ENCODE measurements at places on chromosomes 3 and 15.

DNA sequence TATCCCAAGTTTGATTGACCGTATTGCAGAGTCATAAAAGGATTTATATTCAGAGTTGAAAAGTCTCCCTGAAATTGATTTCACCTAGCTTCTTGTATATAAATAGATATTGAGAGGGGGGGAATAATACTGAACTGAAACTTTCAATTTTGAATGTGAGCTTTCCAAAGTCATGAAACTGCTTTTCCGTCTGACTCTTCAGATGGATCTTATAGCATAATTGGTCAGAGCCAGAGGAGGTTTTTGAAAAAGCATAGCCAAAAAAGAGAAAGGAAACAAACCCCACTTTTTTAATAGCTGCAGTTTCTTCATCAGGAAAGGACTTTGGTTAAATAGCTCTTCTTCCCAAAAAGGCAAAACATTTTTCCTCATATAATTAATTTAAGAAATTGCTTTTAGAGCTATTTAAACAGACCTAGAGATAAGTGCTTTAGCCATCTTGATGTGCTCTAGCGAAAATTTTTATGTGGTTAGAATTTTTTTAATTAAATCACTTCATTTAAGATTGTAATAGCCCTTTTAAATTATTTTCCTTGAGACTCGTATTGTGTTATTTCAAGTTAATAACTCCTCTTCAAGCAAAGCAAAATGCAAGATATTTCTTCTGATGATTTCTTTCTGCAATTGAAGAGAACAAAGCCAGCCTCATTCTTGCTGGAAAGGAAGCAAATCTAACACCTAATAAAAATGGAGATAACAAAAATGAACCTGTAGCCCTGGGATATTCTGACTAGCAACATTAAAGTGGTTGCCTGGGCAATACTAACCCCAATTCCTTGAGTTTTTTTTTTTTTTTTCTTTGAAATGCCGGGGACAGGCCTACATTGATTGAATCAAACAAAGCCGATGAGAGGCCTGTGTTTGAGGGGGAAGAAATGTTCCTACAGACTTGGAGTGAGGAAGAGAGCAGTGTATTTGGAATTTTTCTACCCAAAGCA lies 173.6 kb downstream of the PTPRG start:
- DNase-seq, result no peak

GRCh38 chr3:59772416-59773408 lies 722.9 kb upstream of the CFAP20DC start:
- no peak for DNase-seq

DNA sequence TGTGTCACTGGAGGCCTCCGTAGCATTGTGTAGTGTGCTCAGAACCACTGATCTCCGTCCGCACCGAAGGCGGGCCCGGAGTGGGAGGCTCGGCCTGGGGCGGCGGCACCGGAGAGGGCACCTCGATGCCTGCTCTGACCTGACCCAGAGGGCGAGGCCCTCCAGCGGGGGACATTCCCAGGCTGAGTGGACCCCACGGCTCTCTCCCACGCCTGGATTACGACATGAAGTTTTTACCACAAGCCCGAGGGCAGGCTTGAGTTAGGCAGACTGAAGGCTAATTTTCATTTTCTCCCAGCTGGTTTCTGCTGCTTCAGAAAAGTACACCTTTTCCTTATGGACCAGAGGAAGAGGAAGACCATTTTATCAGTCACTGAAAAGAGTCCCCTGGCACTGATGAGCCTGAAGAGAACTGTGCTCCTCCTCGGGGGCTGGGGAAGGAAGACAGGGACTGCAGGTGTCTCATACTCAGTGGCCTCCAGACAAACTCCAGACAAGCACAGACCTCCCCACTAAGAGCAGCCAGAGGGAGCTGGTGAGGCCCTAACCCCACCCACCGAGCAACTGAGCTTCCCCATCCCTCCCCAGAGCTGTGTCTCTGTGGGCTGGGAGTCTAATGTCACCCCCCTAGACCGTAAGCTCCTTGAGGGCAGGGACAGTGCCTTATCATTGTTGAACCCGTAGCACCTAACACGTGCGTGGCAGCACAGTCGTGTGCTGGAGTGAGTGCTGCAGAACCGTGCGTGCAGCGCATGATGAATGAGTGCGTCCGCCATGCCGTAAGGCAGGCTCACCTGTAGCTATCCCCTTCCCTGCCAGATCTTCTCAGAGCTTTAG lies 74.5 kb upstream of the BLM start:
- DNase-seq, result no peak

DNA sequence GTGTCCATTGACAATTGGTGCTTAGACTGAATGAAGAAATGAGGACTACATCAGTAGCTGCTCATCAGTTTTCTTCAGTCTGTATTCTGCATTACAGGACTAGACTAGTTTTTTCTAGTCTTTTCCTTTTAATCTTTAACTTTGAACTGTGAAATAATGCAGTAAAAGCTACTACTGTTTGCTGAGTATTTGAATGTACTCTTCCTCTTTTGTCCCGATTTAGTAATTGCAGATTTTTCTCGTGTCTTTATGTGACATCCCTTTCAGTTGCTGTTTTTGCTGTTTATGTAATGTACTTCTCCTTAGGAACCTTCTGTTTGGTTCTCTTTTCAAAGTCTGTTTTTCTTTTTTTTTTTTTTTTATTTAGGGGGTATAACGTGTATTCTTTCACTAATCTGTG lies 17.4 kb downstream of the MFSD1 start:
- no peak for DNase-seq

- no peak for DNase-seq
Measured at GRCh38 chr15:86273309-86273708, 193.6 kb downstream of the AGBL1 start.

DNA sequence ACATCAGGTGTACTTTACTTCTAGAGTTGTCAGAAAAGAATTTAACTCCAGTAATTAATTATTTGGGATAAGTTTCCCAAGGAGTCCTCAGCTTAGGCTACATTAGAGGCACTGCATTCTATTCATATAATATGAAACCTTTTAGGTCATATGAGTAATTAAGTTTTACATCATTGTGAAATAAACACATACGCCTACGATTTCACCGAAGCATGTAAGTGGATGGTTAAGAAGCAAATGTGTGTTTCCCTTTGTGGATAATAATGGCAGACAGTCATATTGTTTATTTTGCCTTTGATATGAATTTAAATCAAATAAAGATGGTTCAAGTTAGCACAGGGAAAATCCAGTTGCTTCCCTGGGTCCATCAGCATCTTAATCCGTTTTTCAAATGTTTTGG lies 535.9 kb upstream of the ATP11B start:
- DNase-seq, result no peak

DNA sequence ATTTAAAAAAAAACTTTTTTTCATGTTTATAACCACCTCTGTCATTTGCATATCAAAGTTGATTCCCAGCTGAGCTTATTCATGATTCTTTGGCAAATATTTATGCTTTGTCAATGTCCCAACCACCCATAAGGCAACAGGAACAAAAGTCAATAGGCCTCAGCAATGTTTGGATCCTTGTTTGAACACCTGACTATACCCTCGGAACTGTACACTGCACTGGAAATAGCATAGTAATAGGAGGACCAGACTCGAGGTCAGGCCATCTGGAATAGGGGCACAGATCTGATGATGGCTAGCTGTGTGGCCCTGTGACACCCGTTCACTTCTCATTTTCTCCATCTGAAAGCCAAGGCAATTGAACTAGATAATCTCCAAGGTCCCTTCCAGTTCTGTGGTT lies 301.7 kb upstream of the ATP11B start:
- no peak for DNase-seq

GRCh38 chr3:30259730-30260129 lies 346.7 kb upstream of the TGFBR2 start:
- no peak for DNase-seq

GRCh38 chr3:28348265-28348628 lies 274 bp upstream of the ZCWPW2 start:
- no peak for DNase-seq

DNA sequence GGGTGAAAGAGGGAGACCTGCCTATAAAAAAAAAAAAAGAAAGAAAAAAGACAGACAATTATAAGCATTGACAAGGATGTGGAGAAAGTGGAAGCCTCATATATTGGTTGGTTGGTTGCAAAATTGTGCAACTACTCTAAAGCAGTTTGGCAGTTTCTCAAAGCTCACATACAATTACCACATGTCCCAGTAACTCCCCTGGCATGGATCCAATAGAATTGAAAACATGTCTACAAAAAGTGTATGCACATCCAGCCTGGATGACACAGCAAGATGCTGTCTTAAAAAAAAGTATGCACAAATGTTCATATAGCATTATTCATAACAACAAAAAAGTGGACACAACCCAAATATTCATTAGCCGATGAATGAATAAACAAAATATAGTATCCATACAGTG lies 19.5 kb downstream of the SETMAR start:
- no peak for DNase-seq

- DNase-seq, result no peak
Measured at GRCh38 chr15:89457086-89457485, 39.3 kb downstream of the RHCG start.

- DNase-seq, result no peak
Measured at GRCh38 chr3:25768851-25769250, 14.4 kb downstream of the NGLY1 start.

DNA sequence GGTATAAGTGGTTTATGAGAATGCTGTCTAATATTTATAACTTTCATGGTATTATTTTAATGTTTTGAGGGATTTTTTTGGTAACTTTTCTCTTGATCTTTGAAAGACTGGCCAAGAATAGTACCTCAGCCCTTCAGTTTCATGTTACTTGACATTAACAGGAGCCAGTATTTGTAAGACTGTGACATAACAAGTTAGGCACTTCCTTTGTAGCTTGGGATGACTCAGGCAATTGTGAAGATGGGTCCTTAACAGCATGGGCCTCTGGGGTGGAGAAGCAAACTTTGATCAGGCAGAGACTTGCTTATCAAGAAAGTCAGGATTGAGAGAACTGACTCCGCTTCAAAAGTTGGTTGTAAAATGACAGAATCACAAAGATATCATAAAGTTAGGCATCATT lies 9.5 kb downstream of the LRRC49 start:
- DNase-seq, result no peak

DNA sequence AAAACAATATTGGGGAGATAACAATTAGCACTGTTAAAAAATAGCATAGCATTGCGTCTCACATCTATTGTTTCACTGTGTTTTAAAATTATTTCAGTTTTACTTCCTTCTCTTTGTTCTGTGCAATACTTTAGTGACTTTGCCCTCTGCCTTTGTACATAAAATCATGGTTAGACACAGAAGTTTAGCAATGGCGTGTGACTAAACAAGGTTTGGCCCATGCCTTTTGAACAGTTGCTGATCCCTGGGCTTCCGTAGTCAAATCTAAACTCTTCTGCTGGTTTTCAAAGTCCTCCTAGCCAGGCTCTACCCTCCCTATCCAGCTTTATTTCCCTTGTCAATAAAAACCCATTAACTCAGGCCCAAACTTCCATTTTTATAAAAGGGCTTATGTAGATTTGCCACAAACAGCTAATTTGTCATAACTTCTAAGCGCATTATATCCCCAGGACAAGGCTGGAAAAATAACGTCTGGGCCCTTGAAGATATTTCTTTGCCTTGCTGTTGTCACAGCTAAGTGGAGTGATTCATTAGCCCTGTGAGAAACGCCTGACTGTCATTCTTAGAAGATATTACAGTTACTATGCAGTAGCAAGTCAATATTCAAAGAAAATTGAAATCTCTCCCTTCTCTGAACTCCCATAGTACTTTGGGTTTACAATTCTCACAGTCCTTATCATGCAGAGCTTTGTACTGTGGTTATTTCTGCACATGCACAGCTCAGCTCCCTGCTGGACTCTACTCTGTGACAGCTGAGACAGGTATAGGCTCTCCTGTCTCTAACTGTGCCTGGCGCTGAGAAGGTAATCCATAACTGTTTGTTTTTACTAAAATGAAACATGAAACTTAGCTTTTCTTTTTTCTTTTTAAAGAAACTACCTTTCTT lies 123.4 kb upstream of the SLC24A5 start:
- DNase-seq, result no peak

DNA sequence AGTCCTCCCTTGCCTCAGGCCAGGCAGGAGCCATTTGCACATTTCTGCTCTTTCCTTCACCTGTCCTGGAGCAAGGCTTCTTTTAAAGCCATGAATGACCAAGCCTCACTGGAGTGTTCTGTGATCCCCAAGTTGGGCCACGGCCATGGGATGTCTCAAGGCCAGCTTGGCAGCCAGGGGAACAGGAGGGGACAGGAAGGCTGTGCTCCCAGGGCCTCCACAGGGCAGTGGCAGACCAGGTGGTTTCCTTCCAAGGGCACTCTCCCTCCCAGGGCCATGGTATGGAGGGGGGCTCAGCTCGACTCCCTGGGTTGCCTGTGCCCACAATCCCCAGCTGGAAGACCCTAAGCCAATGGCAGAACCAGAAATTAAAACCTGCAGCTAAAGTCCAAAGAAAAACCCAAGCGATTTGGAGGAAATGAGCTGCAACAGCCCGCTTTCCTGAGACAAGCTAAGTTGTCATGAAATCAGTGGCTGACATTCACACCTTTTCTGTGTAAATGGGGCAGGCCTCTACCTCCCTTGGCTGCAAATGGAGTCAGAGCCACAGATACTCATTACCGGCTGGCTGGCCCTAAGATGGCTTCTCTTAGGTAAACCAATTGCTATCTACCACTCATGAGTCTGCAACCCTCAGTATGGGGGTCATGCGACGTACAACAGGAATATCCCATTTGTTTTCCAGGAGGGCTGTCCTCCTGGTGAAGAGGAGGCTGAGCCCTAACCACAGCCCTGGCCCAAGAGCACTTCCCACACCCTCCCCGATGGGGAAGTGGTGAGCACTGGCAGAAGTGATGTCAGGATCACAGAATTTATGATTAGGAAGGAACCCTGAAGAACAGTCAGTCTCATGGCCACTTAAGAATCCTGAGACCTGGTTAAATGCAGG lies 83.3 kb downstream of the SNRK start:
- DNase-seq, result no peak

- DNase-seq, result no peak
Measured at GRCh38 chr3:183822631-183823030, 2.7 kb downstream of the MAP6D1 start.

DNA sequence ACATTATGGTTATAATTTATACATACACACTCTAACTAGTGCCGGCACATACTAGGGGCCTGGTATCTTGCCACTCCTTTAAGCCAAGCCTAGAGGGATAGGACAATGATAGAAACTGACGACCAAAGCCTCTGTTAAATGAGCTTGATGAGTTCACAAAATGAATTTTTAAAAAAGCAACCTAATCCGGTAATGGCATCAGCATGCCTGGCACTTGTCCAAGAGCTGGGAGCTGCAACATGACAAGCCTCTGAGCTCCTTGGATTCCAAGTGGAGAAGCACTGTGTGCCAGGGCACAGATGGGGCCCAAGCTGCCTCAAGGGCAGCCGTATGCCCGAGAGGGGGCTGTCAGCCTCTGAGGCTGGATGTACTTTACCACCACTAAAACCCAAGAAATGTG lies 9.7 kb downstream of the ETV5 start:
- DNase-seq, result no peak

- DNase-seq, result peak; percentile 46
Measured at GRCh38 chr3:141426404-141427034, 58.2 kb downstream of the ZBTB38 start.

DNA sequence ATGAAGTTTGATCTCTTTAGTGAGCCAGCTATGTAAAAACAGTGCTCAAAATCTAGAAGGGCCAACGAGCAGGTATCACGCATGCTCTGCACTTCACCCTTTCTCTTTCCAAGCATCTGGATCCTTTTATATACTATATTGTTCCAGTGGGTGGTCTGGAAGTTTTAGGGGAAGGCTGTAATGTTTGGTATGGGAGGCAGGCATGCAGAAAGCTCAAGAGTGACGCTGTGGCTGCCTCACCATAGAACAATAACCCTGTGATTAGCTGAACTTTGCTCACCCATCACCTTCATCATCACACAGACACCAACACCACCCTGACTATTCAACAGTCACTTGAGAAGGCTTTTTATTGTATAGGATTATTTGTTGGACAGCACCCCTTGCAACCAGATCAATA lies 81.6 kb downstream of the FBN1 start:
- DNase-seq, result no peak
